ENCODE measurements at places on chromosomes 6 and 20.

- no peak for DNase-seq
Observed at GRCh38 chr6:57193177-57193576, 21.1 kb downstream of the BAG2 start.

GRCh38 chr6:137339929-137340559, 120.9 kb upstream of the IFNGR1 start:
- no peak for DNase-seq

GRCh38 chr6:422433-423054, 31.0 kb downstream of the IRF4 start:
- DNase-seq = peak; percentile 39

- no peak for DNase-seq
Observed at GRCh38 chr20:37989601-37990295, 43.5 kb downstream of the TTI1 start.

DNA sequence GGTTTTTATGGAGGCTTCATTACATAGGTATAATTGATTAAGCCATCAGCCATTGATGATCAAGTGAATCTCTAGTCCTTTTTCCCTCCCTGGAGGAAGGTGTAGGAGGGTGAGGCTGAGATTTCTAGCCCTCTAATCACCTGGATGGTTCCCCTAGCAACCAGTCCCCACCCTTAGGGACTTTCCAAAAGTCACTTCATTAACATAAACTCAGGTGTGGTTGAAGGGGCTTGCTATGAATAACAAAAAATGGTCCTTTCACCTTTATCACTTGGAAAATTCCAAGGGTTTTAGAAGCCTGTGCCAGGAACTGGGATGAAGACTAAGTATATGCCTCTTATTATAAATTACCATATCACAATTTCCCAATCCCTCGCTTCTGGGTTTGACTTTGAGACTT, 40.4 kb downstream of the SMPDL3A start:
- DNase-seq = no peak

DNA sequence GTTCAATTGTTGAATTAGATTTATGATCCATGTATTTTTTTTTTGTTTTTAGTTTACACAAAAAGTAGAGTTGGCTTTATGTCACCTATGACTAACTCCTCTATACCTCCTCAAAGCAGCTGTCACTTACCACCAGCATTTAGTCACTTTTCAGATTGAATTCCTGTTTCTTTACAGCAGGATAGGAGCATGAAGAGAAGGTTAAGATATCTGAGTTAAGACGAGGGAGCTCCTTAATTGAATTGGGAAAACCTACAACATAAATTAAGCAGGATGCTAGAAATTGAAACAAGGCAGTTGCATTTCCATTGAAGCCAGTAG, 237.2 kb downstream of the FARS2 start:
- no peak for DNase-seq

DNA sequence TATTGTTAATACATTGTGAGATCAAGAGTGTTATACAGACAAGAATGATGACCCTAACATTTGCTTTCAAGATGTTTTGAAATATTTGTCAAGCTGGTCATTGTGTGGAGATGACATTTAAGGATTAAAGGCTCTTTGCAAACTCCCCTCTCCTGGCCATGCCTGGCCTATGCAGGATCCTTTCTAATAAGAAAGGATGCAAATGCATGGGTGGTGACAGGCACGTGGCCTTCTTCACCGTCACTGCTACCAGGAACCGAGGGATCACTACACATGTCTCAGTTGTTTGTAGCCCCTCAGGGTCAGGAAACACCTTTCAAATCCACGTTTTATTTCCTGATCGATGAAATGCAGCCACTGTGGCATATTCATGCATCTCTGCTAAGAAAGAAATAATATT, 419.7 kb downstream of the PRKN start:
- no peak for DNase-seq

DNA sequence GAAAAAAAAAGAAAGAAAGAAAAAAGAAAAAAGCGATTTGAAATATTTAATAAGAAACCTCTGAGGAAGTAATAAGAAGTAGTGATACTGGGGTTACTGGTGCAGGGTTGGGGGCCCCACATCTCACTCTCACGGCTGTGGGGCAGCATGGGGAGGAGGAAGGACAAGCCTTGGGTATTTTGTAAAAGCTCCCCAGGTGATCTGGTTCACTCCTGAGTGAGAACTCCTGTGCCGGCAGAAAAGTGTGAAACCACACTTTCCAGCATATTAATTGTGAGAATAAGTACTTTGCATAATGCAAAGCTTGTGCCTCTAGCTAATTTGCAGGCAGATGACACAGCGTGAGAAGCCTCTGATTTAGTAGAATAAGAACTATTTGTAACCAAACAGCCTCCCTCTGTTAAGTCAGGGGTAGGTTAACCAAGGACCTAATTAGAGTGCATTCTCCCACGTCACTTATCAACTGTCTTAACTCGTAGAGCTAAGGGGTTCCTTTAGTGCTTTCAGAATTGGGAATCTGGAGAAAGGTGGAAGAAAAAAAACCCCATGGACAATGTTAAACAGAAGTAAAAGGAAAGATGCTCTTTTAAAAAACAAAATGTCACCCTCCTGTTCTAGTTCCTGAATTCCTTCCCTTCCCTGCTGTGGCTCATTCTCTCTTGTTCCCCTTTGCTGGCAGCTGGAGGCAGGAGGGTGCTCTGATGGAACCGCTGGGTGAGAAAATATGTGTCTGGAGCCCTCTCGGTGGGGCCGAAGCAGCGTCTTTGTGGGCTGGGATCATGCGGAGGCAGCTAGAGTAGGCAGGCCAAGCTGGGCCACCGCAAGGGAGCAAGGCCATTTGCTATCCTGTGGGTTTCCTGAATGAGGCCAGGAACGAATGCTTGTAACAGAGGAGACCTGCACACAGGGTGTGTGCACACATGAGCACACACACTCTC, 108.7 kb downstream of the FYN start:
- DNase-seq = no peak

GRCh38 chr6:81896525-81897503, 144.3 kb upstream of the TENT5A start:
- DNase-seq = no peak

DNA sequence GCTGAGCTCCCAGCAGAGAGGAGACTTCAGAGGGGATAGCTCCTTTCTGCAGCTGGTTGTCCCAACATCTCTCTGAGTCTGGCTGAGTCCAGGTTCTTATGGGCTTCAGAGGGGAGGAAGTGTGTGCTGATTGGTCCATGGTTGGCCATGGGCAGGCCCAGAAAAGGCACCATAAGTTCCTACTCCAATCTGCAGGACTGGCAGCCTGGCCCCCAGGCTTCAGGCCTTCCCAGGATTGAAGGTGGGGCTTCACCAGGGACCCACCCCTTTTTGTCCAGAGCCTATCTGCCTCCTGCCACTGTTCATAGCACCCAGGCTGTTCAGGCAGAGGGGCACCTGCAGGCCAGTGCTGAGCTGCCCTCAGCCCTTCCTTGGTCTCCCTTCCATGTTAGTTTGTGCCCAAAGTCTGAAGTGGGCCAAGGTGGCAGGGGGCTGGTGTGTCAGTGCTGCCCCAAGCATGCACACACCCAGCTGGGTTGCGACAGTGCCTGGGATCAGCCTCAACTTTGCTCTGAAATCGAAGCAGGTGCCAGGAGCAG, 21.6 kb upstream of the TOP1 start:
- no peak for DNase-seq

All from CD4-positive, alpha-beta T cell (primary cell).